ENCODE measurements at places on chromosomes 13 and 19.

- DNase-seq: no peak
Measured at GRCh38 chr13:45690636-45691035, 11.5 kb upstream of the CBY2 start.

DNA sequence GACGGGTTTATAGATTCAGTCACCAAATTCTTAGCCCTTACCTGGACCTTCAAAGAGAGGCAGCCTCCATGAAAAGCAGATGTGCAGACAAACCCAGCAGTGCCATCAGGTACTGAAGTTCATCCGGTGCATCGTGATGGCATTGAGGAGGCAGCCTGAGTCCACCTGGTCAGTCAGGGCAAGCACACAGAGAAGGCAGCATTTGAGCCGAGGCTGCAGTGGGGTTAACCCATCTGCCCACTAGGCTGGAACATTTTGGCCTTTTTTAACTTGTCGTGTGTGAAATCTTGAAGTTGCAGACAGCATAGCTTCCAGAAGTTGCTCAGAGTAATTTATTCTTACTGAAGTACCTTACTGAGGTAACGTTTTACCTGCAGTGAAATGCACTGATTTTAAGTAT, 4.9 kb downstream of the LMO7 start:
- DNase-seq: no peak

DNA sequence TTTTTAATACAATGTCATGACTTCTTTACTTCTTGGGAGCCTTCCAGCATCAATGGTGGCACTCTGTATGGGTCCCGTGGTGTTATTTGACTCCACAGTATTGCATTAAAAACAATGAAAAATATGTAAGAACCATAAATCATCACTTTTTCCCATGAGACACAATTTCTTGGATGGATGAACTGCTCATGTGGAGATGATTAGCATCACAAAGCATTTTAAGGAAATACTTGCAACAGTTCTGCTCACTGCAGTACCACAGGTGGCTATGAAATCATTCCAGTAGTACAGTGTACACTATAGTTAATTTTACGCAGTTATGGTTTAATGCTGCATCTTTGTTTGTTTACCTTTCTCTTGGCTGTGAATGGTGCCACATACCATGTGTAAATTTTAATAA, 37.2 kb upstream of the C1QTNF9B start:
- DNase-seq: no peak

DNA sequence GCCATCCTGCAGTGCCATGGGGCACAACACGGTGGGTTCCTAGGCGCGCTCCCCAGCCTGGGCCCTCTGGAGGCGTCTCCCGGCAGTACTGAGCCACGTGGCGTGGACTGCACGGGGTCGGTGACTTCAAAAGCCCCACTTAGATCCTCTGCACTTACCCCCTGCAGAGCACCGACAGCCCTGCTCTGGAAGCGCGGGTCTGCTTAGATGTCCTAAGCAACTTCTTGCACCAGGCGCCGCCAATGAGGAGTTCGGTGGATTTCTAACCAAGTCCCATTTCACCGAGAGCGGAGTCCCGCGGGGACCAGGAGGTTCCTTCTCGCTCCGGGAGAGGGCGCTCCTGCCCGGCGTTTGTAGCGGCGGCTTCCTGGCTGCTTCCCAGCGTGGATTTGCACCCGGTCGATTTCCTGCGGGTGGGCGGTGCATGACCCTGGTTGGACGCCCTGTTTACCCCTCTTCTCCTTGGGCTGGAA, 25.2 kb upstream of the ZNF845 start:
- no peak for DNase-seq

DNA sequence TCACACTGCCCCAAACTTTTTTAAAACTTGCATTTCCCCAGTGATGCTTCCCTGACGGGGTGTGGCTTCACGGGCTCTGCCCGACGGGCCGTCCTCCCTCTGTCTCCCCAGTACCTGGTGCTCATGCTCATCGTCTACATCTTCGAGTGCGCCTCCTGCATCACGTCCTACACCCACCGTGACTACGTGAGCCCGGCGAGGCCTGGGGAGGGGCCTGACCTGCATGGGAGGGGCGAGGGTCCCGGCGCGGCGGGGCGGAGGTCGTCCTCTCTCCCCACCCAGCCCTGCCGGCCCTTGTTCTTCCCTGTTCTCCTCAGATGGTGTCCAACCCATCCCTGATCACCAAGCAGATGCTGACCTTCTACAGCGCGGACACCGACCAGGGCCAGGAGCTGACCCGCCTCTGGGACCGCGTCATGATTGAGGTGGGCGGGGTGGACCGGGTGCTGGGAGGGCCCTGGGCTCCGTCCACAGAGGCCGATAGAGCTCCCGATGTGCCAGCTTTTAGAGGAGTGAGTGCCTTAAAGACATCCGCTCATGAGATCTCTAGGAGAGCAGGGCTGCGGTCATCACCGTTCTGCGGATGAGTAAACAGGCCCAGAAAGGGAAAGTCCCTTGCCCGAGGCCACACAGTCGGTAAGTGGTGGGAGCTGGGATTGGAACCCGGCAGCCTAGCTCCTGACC, 6.9 kb downstream of the UPK1A start:
- DNase-seq: no peak

GRCh38 chr19:28514166-28514565, 698.8 kb downstream of the UQCRFS1 start:
- DNase-seq: no peak

- DNase-seq: no peak
Measured at GRCh38 chr13:43243711-43244110, 220.3 kb downstream of the DNAJC15 start.

GRCh38 chr19:18500799-18501198, 21.1 kb downstream of the ELL start:
- DNase-seq: no peak

- no peak for DNase-seq
Measured at GRCh38 chr19:40452016-40452415, 7.9 kb upstream of the SERTAD3 start.

DNA sequence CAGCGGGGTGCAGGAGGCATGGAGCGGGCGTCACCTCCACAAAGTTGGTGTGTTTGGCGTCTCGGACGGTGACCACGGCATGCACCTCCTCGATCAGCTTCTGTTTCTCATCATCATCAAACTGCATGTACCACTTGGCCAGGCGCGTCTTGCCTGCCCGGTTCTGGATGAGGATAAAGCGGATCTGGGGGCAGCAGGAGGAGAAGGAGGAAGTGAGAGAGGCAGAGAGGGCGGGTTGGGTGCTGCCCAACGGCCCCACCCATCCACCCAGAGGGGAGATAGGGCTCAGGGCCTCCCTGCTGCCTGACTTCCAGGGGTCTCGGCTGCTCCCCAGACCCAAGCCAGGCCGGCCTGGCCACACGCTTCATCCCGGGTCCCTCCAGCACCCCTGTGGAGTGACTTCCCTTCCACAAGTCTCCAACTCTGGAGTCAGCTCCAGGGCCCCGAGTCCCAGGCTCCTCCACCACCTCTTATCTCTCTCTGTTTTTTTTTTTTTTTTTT, 4.6 kb downstream of the AP2S1 start:
- no peak for DNase-seq

DNA sequence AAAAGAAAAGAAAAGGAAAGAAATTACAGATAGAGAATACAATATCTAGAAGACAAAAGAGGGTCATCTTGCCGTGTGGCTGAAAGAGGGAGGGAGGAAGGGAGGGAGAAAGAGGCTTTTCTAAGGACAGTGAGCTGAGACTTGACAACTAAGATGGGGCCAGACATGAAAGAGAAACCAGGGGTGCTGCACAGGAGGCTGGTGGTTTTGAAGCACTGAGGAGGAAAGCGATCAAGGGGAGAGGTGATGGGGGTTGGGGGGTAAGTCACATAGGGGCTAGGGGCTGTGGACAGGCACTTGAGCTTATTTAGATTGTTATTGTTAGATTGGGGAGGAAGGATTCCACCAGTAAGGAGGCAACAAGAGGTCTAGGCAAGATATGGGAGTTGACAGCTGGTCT, 17.3 kb downstream of the PNPLA6 start:
- DNase-seq: no peak

Data from stimulated activated CD8-positive, alpha-beta memory T cell treated with anti-CD3 and anti-CD28 coated beads, Interleukin-7, amount 100 ng/mL, for 24 hours (primary cell).